Right lobe of liver (tissue), 6 donors: ENCODE measurements at places on chromosomes 11 and 22. TPM values are rescaled to one million over a fixed set of nuclear protein-coding genes. Genes with fewer than 3 reads are reported as not detected.

VSTM5 gene
- not detected for total RNA-seq

OR52I1 gene
- not detected for total RNA-seq

APOL1 gene
- 85.1 TPM for total RNA-seq

RNF214 gene
- 8.7 TPM for total RNA-seq
